Suppressor macrophage treated with lipopolysaccharide for 4 hours (primary cell): ENCODE measurements at places on chromosomes 4 and X.

- DNase-seq: no peak
Observed at GRCh38 chr4:55546506-55546755, 278 bp downstream of the CLOCK start.

DNA sequence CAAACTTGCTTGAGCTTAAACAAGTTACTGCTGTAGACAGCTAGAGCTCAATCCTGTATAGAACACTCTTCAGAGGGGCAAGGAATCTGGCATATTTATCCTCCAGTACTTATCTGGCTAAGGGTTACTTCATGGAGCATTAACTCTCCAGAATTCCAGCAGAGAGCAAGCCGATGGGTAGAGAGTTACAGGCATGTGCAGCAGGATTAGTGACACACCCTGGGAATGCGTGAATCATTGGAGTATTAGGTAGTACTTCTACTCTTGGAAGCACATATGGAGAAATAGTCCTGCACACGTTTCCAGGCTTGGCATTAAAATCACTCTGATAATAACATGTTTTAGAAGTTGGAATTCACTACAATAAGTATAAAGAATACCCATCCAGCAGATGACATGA, 35.4 kb downstream of the GRXCR1 start:
- DNase-seq: no peak

DNA sequence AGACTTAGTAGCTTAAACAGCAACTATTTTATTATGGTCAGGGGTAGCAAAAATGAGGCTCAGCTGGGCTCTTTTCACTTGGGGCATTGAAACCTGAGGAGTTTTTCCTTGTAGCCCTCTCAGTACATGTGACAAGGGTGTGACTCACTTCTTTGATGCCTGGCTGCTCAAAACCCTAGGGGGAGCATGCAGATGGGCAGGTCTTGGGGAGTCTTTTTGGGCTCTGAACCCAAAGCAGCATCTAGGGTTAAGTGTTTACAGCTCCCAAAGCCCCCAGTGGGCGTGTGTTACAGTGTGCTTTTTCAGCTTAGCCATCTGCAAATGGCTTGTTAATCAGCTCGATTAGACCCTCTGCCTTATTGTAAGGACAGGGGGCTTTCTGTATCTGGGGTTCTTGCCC, 1752.7 kb downstream of the PCDH7 start:
- DNase-seq: no peak

DNA sequence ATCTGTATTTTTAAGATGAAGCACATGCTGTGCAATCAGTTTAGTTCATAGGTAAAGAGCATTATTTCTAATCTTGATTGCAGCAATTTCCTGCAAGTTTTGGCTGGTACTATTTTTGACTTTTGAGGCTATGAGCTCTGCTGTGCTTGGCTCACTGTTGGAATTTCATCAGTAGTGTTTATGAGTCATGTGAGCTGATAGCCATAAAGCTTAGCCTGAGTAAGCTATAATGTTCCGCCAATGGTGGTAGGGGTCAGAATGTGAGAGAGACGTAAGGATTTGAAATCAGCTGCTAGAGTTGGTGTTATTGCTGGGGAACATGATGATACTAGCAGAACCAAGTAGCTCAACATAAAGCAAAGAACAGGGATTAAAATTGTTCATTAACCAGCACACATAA, 590.9 kb upstream of the GNPDA2 start:
- DNase-seq: no peak

GRCh38 chr4:100177855-100178254, 12.4 kb downstream of the DDIT4L start:
- DNase-seq: no peak

GRCh38 chr4:158837527-158838141, 68.8 kb downstream of the FNIP2 start:
- DNase-seq: no peak

DNA sequence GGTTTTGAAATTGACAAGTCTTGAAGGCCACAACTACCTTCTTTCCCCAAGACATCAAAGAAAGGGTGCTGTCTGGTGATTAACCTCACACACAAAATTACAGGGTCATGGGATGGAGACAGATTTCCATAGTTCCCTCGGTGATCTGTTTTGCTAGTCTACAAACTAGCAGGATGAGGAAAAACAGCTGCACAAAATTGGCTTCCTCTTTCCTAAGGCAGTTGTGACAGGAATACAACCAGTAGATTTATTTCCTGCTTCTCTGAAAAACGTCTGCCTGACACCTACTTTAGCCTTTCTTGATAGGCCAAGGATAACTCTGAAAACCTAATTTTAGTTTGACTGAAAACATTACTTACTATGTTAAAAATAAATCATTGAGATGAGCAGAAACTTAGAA, 39.6 kb downstream of the DKK2 start:
- no peak for DNase-seq

DNA sequence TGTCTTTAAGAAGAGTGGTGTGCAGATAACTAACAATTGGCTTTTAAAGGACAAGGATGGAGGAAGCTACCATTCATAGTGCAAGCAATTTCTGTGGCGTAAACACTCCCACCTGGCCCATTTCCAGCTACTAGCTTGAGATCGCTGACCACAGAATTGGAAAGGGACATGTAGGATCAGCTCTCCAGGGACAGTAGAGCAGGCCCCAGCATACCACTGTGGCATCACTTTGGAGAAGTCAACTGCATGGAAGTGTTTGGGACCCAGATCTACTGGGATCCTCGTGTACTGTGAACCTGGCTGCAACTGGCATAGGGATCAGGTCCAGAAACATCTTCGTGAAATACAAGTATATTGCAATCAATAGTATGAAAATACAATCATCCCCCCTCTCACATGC, 515.0 kb downstream of the INPP4B start:
- DNase-seq: no peak

- no peak for DNase-seq
Observed at GRCh38 chr4:37816719-37817118, 9.8 kb upstream of the PGM2 start.

DNA sequence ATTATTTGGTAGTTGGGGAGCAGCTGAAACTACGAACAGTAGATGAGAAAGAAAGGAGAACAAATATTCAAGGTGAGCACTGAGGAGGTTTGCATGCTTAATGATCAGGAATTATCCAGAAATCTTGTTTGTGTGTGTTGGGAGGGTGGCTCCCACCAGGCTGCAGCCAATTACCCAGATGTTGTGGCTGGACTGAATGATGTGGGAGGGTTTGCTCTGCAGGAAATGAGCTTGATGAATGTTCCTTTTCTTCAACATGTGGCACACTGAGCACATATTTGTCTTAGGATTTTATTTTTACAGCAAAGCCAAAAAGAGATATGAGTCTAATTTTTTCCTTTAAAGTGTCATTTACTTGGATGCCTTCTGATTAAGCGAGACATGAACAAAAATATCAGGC, 48.3 kb upstream of the AMOT start:
- no peak for DNase-seq

GRCh38 chr4:77776182-77777134, 42.7 kb downstream of the CNOT6L start:
- no peak for DNase-seq

GRCh38 chr4:39228377-39228776, 46.0 kb downstream of the WDR19 start:
- no peak for DNase-seq

DNA sequence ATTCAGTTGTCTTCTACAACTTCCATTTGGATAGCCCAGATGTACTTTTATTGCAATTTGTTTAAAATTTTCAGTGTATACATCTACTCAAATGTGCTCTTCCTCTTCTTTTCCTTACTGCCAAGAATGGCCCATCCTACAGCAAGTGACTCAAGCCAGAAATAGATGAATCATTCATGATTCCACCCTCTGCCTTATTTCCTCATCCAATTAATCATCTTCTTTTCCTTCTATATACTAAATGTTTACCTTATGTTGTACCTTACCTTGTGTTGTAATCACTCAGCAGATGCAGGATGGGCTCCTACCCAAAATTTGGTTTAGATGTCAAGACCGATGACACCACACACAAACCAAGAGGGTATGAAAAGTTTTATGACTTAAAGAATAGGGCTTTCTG, 437.8 kb downstream of the GRXCR1 start:
- no peak for DNase-seq

DNA sequence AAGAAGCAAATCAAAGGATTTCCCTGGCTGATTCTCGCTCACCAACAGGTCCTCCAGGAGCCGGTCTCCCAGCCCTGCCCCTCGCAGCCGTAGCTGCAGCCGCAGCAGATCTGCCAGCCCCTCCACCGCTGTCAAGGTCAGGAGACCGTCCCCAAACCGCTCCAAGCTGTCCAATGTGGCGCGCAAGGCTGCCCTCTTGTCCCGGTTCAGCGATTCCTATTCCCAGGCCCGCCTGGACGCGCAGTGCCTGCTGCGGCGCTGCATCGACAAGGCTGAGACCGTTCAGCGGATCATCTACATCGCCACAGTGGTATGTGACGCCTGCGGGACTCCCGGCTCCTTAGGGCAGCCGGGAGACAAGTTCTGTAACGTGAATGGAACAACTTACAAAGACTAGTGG, 25.6 kb downstream of the SPATA18 start:
- no peak for DNase-seq

GRCh38 chr4:38568768-38569167, 95.2 kb upstream of the KLF3 start:
- DNase-seq: no peak

DNA sequence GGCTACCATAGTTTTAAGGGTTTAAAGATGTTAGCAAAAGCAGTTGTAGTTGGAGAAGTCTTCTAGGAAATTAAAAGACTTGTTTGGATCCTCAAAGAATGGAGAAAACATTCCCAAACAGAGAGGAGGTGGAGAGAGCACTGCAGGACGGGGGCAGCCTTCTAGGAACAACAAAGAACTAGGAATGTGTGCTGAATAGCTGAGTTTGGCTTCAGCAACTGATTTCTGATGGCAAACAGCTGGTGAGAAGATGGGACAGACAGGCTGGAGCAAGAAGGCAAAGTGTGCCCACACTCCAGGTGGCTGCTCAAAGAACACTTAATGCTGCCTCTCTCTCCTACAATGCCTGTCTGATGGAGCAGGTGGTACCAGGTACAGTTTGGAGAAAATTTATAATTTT, 1331.1 kb downstream of the ADGRL3 start:
- no peak for DNase-seq

- peak; percentile 59 for DNase-seq
Observed at GRCh38 chr4:80005863-80006262, 67.2 kb downstream of the ANTXR2 start.

DNA sequence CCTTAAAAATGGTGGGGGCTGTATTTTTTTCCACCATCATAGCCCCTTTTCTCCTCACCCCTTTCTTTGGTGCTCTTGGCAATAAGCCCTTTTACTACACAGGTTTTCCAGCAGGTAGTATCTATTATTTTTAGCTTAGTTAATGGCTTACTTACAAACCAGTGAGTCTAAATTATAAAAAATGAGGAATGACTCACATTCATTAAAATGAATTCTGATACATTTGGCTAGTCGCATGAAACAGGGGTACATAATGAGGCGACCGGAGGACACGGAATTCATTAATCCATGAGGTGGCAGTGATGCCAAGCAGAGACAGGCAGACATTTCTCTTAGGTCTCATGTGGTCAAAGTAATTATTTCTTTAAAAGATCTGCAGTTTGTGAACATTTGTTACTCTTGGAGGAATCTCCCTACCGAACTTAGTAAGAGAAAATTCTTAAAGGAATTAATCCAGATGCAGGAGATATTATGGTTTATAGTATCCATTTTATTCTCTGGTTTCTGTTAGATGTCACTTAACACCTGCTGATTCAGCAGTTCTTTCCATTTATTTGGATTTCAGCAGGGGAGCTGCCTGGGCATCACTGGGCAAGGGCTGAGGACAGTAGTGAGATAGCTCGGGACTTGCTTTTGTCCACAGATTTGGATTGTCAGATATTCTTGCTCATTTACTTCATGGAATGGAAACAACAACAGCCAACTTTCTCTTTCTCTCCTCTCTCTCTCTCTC, 575.0 kb upstream of the NR3C2 start:
- no peak for DNase-seq

DNA sequence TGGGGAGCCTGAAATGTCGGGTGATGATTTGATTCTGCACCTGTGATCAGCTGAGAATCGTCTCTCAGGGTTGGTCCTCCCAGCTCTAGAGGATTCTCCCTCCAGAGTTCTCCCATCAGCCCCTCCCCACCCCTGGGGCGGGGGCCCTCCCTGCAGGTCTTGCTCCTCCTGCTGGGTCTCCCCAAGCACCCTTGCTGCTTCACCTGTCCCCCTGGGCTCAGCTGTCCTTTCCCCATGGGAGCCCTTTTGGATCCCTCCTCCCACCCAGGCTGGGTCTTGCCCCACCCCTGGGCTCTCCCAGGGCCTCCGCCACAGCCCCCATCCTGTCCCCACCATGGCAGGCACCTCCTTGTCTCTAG, 22.2 kb downstream of the PSAPL1 start:
- DNase-seq: no peak

- DNase-seq: no peak
Observed at GRCh38 chr4:57094832-57095223, 15.4 kb downstream of the IGFBP7 start.

- DNase-seq: no peak
Observed at GRCh38 chr4:137360761-137361160, 171.5 kb downstream of the PCDH18 start.

GRCh38 chr4:95092766-95093165, 335.0 kb downstream of the BMPR1B start:
- no peak for DNase-seq

DNA sequence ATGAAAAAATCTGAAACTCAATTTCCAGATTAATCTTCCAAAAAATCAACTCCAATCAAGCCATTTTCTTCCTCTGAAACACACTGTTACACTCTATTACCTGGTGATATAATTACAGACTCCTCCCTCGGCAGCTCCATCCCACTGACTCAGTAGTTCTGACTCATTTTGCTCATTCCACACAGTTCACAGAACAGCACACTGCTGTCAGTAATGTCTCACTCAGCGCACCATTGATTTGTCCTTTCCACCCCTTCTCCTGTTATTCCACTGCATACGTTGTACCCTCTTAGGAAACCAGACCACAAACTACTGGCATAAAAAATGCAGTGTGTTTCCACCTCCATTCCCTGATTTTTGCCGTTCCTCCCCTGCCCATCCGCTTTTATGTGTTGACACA, 212.7 kb downstream of the SLIT2 start:
- no peak for DNase-seq

GRCh38 chr4:27248829-27249228, 388.2 kb downstream of the STIM2 start:
- no peak for DNase-seq

- DNase-seq: no peak
Observed at GRCh38 chr4:41613386-41613785, 75.4 kb downstream of the LIMCH1 start.
